GM19239 (cell line): ENCODE measurements at places on chromosomes 7 and 10.

- no peak for DNase-seq
These were observed 5.0 kb downstream of the CD36 start for GRCh38 chr7:80643336-80643915.

GRCh38 chr7:91168871-91169829, 95.1 kb upstream of the FZD1 start:
- no peak for DNase-seq

- DNase-seq: no peak
These were observed 49.0 kb upstream of the GTF2IRD1 start for GRCh38 chr7:74404741-74405140.

DNA sequence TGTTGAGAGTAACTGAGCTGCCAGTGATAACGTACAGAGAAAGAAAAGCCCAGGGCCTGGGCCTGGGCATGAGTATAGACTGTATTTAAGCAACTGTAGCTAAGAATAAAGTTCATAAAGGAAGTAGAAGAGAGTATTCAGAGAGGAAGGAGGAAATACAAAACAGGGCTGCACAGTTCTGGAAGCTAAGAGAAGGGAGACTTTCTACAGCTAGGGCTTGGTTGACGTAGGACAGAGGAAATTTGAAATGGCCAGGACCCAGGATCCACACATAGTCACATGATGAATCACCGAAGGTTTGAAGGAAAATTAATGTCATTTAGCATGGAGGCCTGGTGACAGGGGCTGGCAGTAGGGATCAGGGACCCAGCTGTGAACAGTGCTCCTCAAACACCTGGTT, 66.7 kb downstream of the ARL4A start:
- no peak for DNase-seq

DNA sequence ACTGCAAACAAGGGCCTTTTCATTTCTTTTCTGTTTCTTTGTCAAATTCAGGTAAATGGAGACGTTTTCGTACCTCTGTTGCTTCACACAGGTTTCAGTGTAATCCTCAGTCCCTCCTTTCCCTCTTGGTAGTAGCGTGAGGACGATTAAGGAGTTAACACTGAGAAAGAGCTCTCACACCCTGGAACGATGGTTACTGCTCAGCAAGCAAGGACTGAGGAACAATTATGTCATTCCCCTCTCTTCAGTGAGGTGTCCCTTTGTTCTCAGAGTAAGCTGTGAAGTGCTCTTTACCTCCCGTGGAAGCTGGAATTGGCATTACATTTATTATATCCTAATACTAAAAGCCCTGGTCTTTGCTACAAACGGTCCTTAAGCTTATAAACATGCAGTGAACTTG, 95.9 kb downstream of the FANK1 start:
- DNase-seq: no peak

DNA sequence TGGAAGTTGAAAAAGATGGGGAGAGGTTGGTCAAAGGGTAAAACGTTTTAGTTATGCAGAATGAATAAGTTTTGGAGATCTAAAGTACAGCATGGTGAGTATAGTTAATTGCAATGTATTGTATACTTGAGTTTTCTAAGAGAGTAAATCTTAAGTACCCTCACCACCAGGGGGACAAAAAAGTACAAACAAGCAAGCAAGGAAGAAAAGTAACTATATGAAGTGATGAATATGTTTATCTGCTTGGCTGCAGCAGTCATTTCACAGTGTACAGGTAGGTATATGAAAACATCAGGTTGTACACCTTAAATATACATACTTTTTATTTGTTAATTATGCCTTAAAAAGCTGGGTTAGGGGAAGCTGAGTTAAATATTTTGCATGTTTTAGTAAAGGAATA, 157.3 kb downstream of the PCLO start:
- DNase-seq: no peak

- DNase-seq: no peak
These were observed 714.9 kb downstream of the KCNMA1 start for GRCh38 chr10:76922666-76923065.

- no peak for DNase-seq
These were observed 9.2 kb downstream of the CLRN3 start for GRCh38 chr10:127883516-127883915.

GRCh38 chr7:133549633-133550032, 296.8 kb downstream of the EXOC4 start:
- DNase-seq: no peak

DNA sequence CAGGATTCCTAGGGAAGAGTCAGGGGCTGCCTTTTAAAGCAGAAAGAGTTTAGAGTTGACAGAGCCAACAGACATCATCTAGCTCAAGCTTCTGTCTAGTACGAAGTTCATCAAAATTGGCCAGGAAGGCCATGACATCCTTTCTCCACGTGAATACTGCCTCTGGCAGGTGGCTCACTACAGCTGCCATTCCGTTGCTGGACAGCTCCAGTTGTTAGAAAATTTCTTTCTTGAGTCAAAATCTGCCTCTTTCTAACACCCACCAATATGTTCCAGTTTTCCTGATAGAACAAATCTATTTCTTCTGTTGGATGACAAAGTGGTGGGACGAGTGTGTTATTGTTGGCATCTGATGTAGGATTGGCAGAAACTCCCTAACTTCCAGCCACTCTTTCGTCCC, 154.9 kb downstream of the ADRA2A start:
- DNase-seq: no peak

DNA sequence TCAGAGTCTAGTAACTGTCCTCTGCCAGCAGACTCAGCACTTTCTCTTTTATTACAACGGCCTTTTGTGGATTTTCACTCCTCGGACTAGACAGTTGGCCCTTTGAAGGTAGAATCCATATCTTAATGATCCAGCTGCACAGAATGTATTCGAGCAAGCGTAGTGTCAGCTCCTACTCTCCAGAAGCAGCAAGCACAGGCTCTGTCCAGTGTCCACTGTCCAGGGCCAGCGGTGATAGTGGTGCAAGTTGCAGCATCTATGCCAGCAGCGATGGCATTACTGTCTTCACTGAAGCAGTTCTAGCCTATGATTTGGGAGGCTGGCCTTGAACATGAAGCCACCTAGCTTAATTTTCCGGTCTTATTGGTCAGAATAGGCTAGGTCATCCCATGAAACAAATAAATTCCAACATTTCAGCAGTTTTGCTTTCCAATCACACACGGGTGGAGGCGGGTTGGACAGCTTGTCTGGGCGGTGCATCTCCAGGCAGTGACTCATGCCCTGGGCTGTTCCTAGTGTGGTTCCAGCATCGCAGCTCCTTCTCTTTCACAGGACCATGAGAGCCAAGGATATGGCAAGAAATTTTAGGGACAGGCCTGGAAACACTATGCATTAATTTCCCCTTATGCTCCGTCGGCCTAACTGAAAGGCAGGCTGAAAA, 108.6 kb upstream of the KCNMA1 start:
- DNase-seq: no peak

DNA sequence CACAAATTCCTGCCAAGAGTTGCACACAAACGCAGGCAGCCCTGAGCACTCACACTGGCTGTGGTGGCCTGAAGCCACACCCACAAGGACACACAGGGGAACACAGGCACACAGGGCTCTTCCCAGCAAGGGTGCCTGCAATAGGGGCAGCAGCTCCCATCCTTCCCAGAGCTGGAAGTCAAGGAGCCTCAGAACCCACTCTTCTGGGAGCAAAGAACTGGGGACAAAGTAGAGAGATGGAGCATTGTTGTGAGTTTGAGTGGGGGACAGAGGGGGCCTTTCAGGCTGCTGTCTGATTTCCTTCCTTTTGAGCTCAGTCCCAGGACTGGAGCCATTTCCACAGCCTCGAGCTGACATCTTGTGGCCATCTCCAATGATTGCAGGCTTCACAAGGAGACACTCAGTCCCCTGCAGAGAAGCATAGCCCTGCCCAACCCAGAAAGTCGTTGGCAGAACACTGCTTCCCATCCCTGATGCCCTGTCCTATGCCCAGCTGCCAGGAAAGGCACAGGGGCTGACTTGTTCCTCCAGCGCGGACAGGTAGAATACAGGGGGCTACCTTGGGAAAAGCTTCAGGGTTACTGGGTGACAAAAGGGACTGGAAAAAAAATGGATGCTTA, 34.4 kb upstream of the SLF2 start:
- peak; percentile 53 for DNase-seq

GRCh38 chr10:67573484-67573883, 122.5 kb downstream of the CTNNA3 start:
- no peak for DNase-seq

GRCh38 chr10:389836-390448, 254.7 kb downstream of the ZMYND11 start:
- no peak for DNase-seq

GRCh38 chr7:92621026-92621540, 30.9 kb upstream of the FAM133B start:
- peak; percentile 21 for DNase-seq

DNA sequence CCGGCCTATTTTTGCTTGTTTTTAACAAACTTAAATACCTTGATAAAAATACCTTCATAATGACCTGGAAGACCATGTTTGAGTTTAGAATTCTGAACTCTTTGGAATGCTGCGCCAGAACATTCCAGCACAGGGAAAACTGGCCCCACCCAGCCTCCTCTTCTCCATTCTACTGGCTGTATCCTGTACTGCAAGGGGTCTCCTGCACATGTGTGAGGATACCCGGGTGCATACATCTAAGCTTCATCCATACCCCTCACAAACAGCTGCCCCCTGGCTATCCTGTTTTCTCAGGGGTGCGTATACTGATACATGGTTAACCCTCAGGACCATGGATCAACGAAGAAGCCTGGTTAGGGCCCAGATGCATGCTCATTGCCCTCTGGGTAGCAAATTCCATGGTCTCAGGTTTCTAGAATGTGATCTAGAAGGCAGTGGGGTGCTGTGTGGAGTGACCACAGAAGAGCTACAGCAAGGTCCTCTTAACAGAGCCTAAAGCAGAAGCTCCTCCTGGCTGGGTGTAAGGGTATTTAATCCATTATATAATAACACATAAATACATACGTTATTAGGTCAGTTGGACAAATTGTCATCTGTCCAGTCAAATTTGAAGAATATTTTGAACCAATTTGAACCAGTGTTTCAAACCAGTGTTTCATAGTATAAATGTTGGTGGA, 26.1 kb downstream of the HACD1 start:
- DNase-seq: no peak

DNA sequence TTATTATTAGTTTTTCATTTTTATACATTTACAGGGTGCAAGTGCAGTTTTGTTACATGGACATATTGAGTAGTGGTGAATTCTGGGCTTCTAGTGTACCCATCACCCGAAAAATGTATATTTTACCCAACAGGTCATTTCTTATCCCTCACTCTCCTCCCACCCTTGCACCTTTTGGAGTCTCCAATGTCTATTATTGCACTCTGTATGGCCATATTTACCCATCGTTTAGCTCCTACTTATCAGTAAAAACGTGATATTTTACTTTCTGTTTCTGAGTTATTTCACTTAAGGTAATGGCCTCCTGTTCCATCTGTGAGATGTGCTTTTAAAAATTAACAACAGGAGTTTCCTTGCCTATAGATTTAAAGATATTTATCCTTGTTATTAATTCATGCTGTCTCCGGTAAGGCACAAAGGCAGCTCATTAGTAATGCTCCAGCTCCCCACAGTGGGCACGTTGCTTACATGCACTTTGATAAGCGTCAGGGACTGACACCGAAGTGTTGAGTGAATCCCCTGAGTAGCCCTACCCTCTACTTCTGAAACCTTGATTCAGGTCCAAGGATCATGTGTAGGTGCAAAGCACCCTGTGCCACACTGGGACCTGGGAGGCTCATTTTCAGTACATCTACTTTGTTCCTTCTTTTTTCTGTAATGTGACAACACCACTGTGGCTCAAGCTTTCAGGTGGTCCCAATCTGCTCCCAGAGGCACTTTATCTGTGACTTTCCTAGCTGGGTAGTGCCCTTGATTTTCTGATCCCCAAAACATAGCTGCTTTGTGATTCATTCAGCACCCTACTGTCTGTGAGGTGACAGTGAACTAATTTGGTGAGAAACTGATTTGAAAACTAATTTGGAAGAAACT, 27.3 kb downstream of the HYAL4 start:
- peak; percentile 4 for DNase-seq

DNA sequence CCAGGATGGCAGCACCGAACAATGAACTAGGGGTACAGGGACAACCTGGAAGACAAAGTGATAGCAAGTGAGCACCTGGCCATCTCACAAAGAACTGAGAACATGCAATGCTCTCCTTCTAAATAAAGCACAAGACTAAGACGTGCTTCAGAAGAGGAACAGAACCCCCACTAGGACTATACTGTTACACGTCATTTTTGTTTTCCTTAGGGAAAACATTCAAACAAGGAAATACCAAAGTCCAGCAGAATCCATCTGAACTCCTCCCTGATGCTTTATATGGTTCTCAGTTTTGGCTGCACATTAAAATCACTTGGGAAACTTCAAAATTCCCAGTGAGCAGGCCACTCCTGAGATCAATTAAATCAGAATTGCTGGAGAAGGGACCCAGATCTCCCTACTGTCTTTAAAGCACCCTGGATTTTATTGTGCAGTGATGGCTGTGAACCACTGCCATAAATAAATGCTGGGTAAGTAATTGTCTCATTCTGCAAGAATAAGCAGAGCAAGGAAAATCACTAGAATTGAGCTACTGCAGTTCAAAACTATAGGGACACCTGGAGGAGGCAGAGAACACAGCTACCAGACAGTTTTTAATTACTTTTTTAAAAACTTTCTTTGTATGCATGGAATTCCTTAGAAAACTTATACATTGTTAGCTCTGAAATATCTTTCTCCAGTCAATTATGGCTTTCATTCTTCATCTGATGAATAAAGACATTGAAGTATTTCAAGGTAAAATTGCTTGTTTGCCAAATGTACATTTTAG, 866.5 kb upstream of the GHITM start:
- no peak for DNase-seq

GRCh38 chr10:91672021-91672608, 39.2 kb upstream of the PPP1R3C start:
- DNase-seq: no peak

DNA sequence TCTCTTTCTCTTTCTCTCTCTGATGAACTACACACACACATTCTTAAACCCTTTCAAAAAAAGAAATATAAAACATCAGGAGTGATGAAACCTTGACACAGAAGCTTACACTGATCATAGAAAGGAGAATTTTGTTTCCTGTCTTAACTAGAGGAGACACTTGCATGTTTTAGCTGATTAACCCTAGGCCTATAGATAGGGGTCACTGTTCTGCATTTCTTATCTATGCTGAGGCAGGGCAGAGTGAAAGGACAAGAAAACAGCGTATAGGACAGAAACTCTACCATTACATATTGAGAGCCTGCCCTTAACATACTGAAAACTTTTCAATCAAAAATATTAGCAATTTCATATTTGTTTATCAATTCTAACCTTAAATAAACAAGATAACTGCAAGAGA, 680.6 kb upstream of the MBL2 start:
- no peak for DNase-seq
